ENCODE measurements at places on chromosomes 1 and 21.

- DNase-seq: no peak
Measured at GRCh38 chr1:220708936-220709801, 19.0 kb downstream of the C1orf115 start.

DNA sequence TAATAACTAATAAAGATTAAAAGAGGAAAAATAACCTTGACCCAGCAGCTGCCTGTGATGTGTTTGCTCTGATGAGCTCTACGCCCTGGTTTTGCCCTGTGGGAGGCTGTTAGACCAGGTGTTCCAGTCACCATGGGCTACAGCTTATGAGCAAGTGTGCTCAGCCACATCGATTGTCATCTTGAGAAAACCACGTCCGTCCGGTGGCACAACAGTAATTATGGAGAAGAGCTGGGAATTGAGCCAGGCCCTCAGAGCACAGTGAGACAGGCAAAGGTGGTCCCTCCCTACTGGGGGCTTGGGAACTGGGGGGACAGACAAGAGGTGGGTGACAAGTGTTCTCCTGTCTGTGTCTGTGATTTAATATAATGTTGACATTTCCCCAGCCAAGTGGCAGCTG, 420.5 kb downstream of the MATN1 start:
- no peak for DNase-seq

DNA sequence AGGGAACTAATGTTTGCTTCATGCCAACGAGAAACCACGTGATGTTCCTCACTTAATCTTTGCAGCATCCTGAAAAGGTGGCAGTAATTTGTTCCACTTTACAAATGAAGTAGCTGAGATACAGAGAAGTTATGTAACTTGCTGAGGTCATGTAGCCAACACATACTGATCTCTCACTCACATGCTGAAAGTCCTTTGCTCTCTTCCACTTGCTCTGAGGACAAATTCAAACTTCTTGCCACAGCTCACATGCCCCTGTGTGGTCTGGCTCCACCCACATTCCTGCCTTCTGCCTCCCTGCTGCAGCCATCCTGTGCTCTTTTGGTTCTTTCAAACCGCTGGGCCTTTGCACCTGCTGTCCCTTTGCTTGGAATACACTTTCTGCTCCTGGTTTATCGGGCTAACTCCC, 55.4 kb downstream of the TMCO4 start:
- no peak for DNase-seq

DNA sequence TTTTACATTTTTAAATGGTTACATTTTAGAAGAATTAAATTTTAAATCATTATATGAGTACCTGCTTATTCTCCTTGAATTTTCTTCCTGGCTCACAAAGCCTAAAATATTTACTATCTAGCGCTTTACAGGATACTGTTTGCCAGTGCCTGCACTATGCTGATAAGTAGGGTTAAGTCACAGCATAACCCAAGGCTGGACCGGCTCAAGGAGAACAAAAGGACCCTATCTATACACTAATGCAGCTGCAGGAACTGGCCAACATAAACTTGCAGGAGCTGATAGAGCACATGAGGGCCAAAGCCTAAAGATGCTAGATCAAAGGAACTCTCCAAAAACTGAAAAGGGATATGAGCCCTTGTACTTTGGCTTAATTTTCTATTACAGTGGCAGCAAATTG, 1086.9 kb upstream of the TMPRSS15 start:
- no peak for DNase-seq

GRCh38 chr1:224613486-224613885, 2.6 kb upstream of the CNIH3 start:
- no peak for DNase-seq

- DNase-seq: no peak
Measured at GRCh38 chr1:65756616-65757015, 36.1 kb upstream of the PDE4B start.

- DNase-seq: no peak
Measured at GRCh38 chr1:18941221-18942141, 15.0 kb downstream of the IFFO2 start.

DNA sequence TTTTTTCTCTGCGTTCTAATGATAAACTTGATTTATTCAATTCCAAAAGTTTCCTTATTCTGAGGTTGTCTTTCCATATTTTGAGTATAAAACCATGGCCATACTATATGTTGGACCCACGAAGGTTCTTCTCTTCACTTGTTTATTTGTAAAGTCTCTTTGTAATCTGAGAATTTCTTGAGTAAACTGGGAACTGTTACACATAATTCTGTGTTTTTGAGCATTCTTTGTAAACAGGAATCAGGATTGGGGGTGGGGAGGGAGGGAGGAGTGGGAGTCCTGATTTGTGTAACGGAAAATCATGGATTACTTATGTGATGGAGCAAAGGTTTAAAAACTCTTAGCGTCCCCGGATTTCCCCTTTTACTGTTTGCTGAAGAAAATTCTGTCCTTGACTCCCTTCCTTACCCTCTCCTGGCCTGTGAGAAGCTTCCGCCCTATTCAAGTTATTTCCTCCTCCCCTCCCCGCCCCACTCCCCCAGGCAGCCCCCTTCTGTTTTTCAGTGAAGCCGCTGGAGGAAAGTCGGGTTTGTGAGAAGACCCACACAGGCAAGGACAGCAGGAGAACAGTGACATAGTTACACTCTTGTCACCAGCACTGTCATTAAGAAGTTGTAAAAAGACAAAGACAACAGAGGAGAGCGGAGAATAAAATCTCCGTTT, 6.4 kb upstream of the NBPF11 start:
- DNase-seq: no peak

GRCh38 chr1:41838266-41838665, 80.5 kb downstream of the HIVEP3 start:
- no peak for DNase-seq

- DNase-seq: peak; percentile 14
Measured at GRCh38 chr1:199954699-199955098, 72.8 kb upstream of the NR5A2 start.

DNA sequence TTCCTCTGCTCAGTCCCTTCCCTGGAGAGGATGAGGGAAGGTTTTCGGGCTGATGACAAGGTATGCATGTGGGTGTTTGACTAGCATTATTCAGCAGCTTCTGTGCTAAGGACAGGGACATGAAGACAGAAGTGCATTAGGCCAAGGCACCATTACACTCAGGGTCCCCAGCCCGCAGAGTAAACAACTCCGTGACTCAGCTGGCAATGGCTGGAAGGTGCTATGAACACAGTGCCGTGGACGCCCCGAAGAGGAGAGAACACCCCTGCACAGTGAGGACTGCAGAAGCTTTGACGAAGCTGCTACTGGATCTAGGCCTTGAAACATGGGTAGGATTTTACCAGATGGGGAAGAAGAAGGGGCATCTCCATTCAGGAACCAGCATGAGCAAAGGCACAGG, 13.7 kb upstream of the EPS8L3 start:
- no peak for DNase-seq

Data from GM12865 (cell line).